ENCODE measurements at places on chromosomes 1 and 21.
A peak's percentile ranks its signal among the peaks of the same experiment; 100 is the strongest.

GRCh38 chr1:3453891-3454810 lies at the start of gene ARHGEF16:
ARHGEF16 (plus strand) TSS chr1:3454665; CDS start chr1:3463085, 8,420 bp downstream.
- peak; percentile 72 for DNase-seq

GRCh38 chr1:20999525-21000244 lies 177.0 kb downstream of the EIF4G3 start:
- DNase-seq, result no peak

- peak; percentile 92 for DNase-seq
These were observed 43.7 kb downstream of the KIF21B start for GRCh38 chr1:200979574-200980451.

GRCh38 chr1:245693116-245693793 lies 538.5 kb downstream of the KIF26B start:
- no peak for DNase-seq

DNA sequence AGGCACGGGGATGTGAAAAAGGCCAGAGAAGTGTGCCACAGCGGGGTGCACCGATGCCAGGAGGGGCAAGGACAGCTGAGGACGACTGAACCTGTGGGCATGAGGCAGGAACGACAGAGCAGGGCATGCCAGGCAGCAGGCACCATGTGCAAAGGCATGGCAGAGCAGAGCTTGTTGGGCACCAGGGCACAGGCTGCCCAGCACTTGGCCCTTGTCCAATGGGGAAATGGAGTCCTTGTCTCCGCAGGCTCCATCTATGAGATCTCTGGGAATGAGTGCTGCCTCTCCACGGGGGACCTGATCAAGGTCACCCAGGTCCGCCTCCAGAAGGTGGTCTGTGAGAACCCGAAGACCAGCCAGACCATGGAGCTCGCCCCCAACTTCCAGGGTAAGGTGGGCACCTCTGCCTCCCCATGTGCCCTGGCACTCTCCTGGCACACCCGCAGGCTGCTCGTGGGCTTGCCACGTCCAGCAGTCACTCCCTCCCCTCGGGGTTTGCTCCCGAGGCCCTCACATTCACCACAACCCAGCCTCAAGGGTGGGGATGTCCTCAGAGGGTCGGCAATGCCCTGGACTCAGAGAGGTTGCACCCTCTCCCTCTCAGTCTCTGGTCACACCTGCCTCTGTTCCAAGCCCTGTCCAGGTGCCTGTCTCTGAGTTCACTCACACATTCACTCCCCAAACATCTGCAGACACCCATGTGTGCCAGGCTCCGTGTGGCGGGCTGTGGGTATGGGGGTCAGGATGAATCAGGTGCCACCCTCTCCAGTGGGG lies 4.2 kb downstream of the THEMIS2 start:
- peak; percentile 18 for DNase-seq

GRCh38 chr1:16145030-16145661 lies 10.7 kb downstream of the EPHA2 start:
- no peak for DNase-seq

GRCh38 chr21:42063191-42063570 lies 7.9 kb upstream of the UMODL1 start:
- DNase-seq, result no peak

DNA sequence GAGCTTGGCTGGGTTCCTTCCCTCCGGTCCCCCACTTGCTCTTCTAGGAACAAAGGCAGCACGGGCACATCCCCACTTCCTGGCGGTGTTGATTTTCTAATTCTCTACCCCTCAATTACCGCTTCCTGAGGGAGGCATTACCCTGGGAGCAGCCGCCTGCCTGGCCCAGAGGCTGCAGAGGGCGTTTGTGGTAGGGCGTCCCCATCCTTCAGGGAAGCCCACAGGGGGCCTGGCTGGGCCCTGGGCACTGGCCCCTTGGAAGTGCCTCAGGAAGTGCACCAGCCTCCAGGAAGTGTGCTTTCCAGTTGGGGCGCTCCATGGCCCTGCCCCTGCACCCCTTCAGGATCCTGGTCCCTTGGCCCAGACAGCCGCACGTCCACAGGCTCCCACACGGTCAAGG lies 42.1 kb upstream of the CASZ1 start:
- no peak for DNase-seq

DNA sequence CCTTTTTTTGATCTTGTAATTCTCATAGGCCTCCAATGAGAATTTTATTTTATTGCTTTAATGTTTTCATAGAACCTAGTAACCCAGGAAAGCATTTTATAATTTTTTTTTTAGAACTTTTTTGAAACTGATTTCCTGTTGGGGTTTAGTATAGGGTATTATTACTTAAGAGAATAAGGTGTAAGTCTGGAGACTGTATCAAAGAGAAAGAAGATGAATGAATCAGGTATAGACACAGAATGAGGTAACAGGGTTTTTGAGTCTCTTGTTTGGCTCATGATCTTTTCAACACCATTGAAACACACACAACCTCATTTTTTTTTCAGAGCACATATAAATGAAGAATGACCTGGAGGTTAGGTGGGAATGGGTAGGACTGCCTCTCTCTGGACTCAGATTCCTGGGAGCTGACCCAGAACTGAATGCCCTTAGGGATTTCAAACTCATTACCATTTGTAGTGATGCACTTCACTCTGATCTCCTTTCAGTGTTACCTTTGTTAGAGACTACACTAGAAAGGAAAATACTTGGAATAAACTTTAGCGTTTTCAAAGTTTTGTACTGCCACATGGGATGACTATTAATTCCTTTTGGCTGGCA lies 51.0 kb downstream of the EPB41 start:
- DNase-seq, result no peak

- DNase-seq, result no peak
These were observed 185.8 kb downstream of the CAMTA1 start for GRCh38 chr1:6971048-6971447.

DNA sequence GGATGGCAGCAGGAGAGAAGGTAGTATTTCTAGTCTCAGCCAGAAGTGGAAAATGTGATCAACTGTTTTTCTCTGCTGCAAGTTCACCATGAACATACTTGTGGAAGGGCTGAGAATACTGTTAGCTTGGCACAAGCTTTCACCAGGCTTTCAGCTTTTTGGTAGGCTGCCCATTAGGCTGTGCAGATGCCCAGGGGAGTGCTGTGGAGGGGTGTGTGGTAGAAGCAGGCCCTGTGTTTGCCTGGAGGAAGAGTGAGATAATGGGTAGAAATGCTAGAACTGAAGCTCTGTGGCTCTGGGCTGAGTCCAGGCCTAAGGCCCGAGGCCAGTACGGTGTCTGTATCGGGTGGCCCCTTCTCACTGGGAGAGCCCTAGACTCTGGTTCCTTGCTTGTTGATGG lies 9.8 kb downstream of the DNAJC6 start:
- no peak for DNase-seq

DNA sequence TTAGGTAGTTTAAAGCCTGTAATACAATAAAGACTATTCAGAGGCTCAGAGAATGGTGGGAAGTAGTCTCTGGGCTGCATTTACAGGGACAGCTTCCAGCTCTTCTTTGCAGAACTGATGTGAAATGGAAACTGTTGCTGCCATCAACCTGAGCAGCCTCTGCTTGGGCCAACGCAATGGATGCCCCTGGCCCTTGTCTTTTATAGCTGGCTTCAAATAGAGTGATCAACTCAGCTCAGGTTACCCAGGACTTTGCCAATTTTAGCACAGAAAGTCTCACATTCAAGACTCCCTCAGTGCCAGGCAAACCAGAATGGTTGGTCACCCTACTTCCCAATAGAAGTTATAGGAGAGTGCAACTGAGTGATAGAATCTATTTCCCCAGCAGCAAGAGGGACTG lies 18.1 kb upstream of the GALNT2 start:
- DNase-seq, result no peak

- no peak for DNase-seq
These were observed 29.0 kb downstream of the GREM2 start for GRCh38 chr1:240582953-240583352.
